Hepatic stellate cell (primary cell): ENCODE measurements at places on chromosomes 7 and 10.

DNA sequence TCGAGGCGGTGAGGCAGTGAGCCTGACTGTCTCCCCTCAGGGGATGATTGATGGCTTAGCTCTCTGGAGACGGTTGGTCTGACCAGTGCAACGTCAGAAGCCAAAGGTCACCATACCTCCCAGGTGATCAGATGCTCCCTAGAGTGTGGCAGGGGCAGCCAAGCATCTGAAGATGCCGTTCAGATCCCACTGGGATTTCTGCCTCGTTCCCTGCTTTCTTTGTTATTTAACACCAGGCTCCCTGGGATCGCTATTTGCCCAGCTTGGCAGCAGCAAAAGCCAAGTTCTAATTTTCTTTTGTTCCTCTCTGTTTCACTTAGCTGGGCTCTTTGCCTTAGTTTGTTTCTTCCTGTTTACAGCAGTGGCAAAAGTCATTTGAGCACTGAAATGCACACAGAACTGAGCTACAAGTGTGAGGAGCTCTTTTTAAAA lies 53.5 kb upstream of the SVIL start:
- no peak for DNase-seq

GRCh38 chr10:124348801-124349200 lies 69.9 kb downstream of the OAT start:
- no peak for DNase-seq

DNA sequence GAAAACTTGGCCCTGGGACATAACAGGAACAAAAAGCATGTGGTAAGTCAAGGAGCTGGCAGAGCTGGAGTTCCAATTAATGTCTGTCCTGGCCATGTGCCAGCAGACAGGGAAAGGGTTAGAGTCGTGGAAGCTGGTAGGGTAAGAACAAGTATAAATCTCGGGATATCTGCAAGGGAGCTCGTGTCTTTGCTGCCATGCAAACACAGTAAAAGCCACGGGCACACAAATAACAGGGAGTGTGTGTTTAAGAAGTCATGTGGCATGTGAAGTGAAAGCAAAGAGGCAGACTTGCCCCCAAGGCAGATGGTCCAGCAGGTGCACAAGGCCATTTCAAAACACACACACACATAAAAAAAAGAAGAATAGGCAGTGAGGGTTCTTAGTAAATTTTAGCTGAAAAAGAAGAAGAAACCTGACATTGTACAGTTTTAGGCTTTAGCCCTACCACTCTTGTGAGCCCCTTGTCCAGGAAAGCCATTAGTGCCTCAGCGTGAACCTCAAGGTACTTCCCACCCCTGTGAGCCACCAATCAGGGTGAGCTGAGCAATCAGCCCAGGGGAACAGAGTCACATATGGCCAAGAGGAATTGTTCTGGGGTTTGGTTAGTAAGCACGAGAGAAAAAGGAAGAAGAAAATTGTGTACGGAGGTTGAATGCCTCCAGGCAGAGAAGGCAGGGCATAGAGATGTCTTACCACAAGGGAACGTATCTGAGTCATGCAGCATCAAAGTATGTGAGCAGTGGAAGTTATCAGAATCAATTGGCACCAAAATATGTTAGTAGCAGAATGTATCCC lies 32.8 kb upstream of the ARHGAP12 start:
- no peak for DNase-seq

DNA sequence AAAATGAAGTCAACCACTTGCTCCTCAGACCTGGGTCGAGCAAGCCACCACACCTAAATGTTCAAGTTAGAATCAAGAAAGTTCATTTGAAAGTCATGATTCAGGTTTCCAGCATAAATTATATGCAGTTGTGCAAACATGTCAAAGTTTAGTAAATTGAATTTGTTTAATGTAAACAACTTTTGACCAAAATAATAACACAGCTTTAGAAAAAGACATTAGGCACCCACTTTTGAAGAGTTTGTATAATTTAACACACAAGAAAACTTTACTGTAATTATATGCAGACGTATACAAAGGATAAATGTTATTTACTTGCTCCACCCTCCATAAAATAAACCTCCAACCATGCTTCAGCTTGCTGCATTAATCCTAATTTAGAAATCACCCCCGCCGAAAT lies 680.0 kb downstream of the LRMDA start:
- DNase-seq = no peak

- no peak for DNase-seq
These were observed 226.4 kb downstream of the BUB3 start for GRCh38 chr10:123380491-123381085.

DNA sequence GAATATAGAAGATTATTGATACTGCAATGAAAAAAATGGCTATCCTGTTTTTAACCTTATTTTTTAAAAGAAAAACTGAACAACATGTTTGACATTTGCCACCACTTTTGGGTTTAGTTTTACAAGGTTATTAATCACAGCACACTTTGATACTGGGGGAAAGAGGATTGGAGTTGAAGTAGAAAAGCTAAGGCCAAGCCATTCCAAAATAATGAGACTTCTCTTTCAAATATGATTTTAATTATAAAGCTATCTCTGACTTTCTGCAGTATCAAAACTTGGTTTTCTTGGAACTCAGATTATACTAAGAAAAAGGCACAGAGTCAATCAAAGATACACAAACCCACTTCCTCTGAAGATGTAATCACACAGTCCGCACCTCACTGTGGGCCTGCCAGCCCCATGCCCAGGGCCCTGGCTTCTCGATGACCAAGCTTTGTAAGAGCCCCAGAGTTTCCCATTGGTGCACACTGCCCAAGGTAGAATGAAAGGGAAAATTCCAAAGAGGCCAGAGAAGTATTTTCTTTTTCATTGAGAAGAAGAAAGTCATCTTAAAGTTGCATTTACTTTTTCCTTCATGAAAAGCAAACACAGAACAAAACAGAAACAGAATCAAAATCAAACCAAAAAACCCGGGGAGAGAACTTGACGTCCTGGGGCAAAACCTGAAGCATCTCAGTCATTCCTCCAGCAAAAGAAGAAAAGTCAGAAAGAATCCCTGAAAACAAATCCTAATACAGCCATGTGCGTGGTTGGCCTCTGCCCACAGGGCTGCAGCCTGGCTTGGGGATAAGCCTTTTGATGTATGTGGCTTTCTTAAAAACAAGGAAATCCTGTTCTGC lies 187.7 kb upstream of the KLF6 start:
- DNase-seq = no peak

GRCh38 chr10:132948351-132948750 lies 6.0 kb upstream of the CFAP46 start:
- no peak for DNase-seq

DNA sequence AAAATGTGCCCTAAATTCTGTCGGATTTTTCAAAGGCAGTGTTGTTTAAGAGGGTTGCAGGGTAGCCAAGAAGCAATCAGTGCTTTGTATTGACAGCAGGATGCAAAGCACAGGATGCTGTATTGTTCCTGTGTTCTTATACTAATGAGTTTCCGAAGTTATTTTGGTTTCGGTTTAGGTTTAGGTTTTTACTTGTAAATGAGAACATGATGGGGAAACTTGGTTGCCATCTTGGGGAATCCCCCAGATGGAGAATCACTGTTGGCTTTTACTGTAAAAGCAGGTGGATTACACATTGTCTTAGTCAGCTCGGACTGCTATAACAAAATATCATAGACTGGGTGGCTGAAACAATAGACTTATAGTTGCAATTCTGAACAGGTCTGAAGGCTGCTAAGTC lies 72.1 kb downstream of the INHBA start:
- no peak for DNase-seq
